ENCODE measurements at places on chromosomes 1 and 21.

GRCh38 chr21:43267391-43268085, 98.7 kb downstream of the CRYAA start:
- no peak for DNase-seq

DNA sequence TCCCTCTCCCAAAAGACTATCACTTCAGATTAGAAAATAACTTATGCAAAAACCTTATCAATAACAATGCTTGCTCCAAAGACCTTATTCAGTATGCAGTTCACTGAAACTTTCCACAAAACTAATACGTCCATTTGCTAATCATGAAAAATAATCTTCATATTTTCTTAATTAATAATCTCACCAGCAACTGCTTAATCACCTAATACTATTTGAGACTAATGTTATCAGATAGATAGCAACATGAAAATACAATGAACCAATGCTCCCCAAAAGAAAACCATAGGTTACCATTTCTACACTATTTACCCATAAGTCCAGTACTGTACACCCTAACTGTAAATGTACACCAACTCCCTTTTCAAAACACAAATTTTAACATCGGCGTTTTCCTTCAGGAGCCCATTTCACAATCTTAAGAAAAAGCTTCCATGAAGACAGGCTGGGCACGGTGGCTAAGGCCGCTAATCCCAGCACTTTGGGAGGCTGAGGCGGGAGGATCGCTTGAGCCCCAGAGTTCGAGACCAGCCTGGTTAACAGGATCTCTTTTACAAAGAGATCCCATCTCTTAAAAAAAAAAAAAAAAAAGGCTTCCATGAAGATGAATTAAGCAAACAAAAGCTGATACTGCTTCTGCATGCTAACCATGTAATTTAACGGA, 1.7 kb downstream of the GNB1 start:
- no peak for DNase-seq

GRCh38 chr1:198449261-198449660, 91.2 kb downstream of the ATP6V1G3 start:
- no peak for DNase-seq

GRCh38 chr1:35285771-35286606, 17.5 kb downstream of the ZMYM4 start:
- DNase-seq: no peak

DNA sequence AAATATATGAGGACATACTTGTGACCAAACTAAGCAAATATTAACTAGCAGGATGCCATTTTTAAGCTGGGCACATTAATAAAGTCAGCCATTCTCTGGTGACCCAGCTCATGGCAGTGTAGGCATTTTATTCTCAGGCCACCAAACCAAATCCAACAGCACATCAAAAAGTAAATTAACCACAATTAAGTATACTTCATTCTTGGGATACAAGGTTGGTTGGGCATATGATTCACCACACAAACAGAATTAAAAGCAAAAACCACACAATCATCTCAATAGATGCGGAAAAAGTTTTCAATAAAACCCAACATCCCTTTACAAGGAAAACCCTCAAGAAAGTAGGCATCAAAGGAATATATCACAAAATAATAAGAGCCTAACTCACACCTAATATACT, 101.3 kb downstream of the FAF1 start:
- no peak for DNase-seq

GRCh38 chr21:43864962-43865539, at the start of gene AGPAT3:
AGPAT3 (plus strand) TSS chr21:43865223; CDS start chr21:43959682, 94,459 bp downstream.
- no peak for DNase-seq

DNA sequence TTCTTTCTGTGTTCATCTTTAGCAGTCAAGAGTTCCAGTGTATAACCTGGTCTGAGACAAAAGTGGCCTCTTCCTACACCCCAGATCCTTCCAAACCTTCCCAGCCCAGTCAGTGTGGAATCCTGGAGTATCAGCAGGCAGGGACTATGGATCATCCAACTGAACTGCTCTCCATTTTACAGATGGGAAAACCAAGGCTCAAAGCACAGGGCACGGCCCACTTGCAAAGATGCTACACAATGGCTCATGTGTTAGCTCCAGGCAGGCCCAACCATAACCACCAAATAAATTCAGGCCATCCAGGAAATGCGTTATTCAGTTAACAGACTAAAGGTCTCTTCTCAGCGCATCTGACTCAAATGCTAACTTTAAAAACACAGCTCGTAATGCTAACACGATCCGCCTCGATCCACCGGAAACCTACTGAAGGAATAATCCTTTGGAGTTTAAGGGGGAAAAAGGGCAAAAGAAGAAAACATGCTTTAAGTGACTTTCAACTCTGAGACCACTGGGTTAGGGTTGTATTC, 7.1 kb downstream of the GLIS1 start:
- DNase-seq: no peak

- DNase-seq: no peak
Measured at GRCh38 chr1:2523891-2524609, 2.3 kb downstream of the PANK4 start.

- peak; percentile 97 for DNase-seq
Measured at GRCh38 chr1:34162852-34163766, 1.9 kb downstream of the CSMD2 start.

DNA sequence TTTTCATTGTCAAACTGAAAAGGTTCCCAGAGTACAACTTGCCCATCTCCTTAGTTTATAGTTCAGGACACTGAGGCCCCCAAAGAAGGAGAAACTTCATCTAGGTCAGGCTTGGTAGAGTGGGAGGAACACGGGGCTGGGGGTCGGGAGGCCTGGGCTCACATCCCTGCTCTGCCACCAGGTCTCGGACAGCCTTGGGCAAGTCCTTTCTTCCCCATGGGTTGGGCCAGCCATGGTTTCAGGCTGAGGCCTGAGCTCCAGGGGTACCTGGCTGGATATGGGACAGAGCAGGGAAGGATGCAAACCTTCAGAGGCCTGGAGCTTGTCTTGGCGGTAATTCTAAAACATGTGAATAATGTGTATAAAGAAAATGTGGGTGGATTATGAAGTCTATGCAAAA, 17.0 kb downstream of the FOXO6 start:
- no peak for DNase-seq

DNA sequence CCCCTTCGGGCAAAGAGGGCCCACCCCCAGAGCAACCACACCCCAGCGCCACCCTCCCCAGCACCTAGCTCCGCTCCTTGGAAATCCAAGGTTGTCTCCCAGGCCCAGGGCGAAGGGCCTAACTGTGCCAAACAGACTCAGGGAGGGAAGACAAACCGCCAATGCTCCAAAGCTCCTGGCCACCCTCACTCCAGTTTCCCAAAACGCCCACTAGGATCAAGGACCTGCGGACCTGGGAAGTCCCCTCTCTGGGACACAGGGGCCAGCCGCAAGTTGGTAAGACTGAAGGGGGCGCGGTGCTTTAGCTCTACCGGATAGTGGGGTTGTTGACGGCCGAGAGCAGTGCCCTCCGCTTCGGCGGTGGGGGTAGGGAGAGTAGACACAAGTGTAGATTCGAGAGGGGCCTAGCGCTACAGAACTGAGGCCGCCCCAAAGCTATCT, 581 bp downstream of the IRF6 start:
- peak; percentile 69 for DNase-seq

- no peak for DNase-seq
Measured at GRCh38 chr1:46485564-46486431, 3.8 kb upstream of the DMBX1 start.

- no peak for DNase-seq
Measured at GRCh38 chr1:194644528-194644927, 1458.1 kb upstream of the B3GALT2 start.

- no peak for DNase-seq
Measured at GRCh38 chr1:7454895-7455784, 316.0 kb upstream of the VAMP3 start.

DNA sequence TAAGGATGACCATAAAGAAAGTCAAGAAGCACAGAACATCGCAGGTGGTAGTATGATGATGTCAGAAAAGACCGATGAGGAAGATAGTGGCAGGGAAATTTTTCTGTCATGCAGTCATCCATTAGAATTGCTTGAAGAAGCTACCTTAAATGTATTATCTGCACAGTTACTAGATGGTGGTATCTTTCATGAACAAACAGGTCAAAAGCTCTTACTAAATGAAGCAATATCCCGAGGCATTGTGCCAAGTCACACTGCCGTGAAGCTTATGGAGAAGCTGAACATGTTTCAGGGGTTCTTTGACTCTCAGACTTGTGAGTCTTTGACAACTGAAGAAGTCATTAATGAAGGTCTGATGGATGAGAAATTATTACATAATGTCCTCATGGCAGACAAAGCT, 128.8 kb downstream of the MACF1 start:
- no peak for DNase-seq

DNA sequence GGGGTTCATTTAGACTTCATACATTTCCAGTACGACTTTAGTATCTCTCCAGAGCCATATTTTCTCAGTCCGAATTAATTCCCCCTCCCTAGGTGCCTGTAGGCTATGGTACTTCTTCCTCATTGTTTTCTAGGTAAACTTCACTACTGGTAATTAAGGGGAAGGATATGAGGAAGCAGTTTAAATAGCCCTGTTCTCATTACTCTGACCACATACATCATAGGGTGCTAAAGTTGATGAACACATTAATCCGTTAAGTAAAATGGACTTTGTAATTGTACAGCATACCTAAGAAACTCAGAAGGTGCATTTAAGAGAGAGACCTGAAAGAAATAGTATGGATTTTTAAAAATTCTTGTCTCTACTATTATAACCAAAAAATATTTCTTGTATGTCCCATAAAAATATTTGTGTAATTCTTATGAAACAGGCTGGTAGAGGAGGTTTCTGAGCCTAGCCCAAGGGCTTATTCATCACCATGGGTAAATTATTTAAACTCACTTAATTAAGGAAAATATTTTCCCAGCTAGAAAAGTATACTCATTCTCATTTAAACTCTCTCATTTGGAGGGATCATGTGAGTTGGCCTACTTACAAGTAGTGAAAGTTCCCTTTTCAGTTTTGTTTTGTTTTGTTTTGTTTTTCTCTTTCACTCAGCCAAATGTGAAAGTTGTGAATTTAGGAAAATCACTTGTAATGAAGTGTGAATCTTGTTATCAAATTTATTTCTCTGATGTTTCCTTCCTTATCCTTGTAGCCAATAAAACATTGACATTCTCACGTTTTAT, 2.0 kb downstream of the PRMT6 start:
- DNase-seq: no peak

DNA sequence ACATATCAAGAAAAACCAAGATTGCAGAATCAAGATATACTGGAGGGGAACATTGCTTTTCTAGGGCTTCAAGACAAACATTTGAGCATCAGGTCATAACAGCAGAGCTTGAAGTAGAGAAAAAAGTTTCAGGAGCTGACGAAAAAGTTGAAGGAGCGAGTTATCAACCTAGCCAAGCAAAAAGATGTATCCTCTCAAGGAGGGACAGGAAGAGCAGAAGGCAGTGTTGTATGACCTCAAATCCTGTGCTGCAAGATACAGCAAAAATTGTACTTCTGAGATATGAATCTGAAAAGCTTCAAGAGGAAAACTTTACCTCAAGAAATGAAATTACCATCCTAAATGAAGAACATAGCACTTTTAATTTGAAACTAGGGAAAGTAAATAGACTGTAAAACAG, 153.1 kb downstream of the AK5 start:
- DNase-seq: no peak

DNA sequence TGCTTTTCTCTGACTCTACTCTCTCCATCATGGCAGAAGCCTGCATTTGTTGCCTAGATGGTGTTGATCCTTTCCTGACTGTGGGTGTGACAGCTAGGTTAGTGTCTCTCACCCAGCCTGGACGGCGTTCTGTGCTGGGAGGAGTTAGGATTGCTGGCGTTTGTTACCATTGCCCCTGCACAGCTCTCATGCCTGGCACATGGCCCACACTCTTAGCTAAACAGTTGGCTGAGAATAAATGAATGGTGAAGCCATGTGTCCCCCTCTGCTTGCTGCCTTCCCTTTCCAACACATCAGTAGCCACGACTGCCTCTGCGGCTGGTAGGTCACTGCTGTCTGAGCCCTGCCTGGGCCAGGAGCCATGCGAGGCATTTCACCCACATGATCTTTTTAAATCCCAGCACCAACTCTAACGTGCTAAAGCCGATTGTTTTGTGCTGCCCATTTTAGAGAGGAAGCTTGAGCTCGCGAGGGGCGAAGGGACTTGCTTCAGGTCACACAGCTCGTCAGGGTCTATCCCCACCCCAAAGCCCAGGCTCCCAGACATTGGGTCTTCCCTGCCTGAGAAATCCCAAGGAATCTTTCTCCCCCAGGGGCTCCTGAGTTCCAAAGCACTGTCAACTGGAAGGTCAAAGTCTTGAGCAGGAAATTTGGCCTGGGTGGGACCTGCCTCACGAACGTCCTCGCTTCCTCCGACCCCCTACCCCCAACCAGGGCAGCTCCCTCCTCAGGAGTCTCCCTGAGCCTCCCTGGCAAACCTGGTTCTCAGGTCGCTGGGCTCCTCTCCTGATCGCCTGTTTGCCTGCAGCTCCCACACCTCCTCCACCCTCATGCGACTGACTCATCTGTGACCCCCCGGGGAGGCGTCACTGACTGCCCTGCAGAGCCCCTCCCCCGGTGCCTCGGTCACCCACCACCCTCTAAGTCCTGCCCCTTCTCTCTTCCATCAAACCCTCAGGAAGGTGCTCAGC, 271.7 kb upstream of the C1orf174 start:
- DNase-seq: peak; percentile 36

GRCh38 chr1:116259663-116260062, 113.4 kb upstream of the ATP1A1 start:
- DNase-seq: no peak

GRCh38 chr1:3359351-3359750, 95.1 kb upstream of the ARHGEF16 start:
- DNase-seq: no peak

DNA sequence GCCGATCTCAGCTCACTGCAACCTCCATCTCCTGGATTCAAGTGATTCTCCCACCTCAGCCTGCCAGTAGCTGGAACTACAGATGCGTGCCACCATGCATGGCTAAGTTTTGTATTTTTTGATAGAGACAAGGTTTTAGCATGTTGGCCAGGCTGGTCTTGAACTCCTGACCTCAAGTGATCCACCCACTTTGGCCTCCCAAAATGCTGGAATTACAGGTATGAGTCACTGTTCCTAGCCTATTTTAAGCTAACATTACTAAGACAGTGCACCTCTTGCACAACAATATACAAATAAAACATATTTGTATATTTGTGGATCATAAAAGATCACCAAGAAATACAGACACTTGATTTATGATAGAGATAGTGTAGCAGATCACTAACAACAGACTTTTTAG, 139.1 kb downstream of the DUSP10 start:
- DNase-seq: no peak
